ENCODE measurements at places on chromosomes 2 and 18.

DNA sequence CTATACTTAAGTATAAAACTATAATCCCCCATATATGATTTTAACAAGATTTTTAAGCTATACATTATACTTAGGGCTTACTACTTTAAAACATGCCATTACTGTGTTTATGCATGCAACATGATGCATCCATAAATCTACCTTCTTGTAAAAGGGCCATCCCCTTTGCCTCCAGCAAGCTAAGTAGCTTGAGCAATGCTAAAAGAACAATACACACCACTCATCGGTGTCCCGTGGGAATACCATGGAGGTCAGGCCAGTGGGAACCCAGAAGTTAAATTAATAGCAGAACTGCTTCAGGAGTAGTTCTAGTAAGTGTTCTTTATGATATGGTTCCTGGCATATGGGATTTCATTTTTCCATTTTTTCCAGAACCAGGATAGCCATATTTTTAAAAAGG, 37.8 kb downstream of the SH3RF3 start:
- no peak for DNase-seq

DNA sequence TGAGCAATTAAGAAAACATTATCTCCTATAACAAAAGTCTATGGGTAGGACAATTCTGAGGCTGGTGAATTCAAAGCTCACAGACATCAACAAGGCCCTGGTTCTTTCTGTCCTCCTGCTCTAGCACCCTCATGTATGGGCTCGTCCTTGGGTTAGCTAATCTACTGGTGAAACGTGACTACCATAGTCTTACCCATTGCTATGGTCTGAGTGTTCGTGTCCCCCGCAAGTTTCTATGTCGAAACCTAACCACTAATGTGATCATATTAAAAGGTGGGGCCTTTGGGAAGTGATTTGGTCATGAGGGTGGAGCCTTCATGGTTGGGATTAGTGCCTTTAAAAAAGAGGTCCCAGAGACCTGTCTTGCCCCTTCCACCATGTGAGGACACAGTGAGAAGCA, 564.7 kb downstream of the TNS1 start:
- no peak for DNase-seq

- no peak for DNase-seq
Observed at GRCh38 chr2:177516824-177517544, 124.4 kb downstream of the AGPS start.

GRCh38 chr2:61470965-61471904, at the start of gene USP34:
USP34 (minus strand) TSS chr2:61471087; CDS start chr2:61470692, 395 bp downstream.
- peak; percentile 96 for DNase-seq

DNA sequence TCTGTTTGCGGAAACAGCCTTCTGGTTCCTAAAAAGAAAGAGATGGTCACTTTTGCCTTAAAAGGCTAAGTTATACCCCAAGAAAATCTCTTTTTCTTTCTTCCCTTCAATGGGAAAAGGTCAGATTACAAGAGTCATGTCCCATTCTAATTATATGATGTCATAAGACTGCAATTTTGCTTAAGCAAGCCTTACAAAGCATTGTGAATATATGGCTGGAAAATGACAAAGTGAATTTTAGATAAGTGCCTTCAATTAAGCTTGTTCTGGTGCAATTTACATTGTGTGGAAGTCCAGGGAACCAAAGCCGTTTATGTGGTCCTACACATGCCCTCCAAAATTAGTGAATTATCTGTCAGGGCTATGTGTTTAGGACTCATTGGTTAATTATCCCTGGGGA, 7.6 kb upstream of the BMP10 start:
- DNase-seq: no peak

- DNase-seq: no peak
Observed at GRCh38 chr18:3748086-3748485, 298.1 kb downstream of the TGIF1 start.

DNA sequence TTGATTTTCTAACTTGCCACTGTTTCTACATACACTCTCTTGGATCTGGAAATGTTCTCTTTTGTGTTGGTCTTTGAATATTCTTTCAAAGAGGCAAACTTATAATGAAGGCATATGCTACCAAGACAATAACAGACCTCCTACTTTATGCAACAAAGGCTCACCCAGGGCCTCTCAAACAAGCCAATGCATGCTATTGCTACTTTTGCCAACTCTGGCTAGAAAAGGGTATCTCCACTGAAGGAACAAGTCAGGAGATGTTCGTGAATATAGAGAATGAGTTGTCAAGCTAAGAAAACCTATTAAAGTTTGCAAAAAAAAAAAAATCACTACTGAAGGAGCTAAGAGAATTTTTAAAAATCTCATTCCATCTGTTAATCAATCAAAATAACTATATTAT, 15.9 kb upstream of the DSG2 start:
- no peak for DNase-seq

GRCh38 chr18:43681661-43682060, 404.4 kb upstream of the SYT4 start:
- no peak for DNase-seq

- no peak for DNase-seq
Observed at GRCh38 chr2:199279146-199279545, 178.6 kb downstream of the SATB2 start.

GRCh38 chr2:36921984-36922383, 44.4 kb downstream of the STRN start:
- DNase-seq: no peak

DNA sequence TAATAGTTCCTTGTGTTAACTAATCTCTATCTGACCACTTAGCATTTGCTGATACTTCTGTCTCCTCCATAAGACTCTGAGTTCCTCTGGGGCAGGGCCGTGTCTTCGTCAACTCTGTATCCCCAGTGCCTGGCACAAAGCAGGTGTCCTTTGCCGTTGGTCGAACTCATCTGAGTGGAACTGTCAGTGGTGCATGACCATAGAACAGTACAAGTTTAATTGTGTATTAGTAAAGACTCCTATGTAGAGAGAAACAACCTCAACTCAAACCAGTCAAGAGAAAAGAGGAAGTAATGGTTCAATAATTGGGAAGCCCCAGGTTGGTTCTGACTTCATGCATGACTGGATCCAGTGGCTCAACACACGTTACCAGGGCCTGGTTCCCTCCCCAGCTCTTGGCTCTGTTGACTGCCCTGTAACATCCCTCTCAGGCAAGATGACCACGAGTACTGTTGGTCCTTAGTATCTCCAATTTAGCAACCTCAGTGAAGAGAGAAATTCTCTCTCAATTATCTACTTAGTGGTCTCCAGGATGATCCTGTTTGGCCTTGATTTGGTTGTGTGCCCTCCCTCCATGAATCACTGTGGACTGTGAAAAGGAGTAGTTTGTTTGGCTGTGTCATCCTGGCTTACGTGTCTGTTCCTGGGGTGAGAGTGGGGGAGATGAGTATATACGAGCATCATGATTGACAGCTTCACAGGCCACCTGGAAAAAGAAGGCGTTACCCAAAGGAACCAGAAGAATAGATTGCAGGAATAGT, 58.5 kb upstream of the MSH6 start:
- DNase-seq: peak; percentile 74

- no peak for DNase-seq
Observed at GRCh38 chr2:136023416-136023815, 38.0 kb upstream of the DARS1 start.

GRCh38 chr2:176002688-176003210, 682 bp upstream of the LNPK start:
- no peak for DNase-seq

DNA sequence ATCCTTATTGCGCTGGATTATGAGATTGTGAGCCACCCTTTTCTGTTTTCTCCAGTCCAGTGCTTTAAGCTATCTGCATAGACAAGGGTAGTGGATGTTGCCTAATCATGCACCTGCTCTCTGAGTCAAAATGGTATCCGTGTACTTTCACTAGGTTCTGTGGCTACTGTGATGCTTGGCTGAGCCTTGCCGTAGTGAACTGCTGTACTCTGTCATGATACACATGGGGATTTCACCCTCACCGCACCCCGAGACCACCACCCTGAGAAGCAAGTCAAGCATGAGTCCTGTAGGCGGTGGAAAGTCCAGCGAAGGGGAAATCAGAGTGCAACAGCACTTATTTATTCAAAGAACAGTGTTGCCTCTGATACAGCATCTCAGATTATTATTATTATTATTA, 55.0 kb downstream of the ARHGAP25 start:
- DNase-seq: peak; percentile 84

- DNase-seq: peak; percentile 1
Observed at GRCh38 chr18:61635901-61636528, 256.8 kb downstream of the RNF152 start.

DNA sequence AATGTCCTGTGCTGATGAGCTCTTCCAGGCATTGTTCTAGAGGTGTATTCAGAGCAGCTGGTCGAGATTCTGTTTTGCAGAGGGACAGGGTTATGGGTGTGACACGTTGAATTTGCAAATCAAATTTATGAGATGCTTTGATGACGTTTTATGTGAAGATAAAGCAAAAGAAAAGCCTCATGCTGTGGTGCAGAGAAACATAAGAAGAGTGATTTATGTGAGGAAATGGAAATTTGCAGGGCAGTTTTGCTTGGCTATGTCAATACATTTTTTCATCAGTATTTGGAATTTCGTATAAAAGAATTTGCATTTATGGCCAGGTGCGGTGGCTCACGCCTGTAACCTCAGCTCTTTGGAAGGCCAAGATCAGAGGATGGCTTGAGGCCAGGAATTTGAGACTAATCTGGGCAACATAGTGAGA, 36.4 kb downstream of the TSN start:
- no peak for DNase-seq

DNA sequence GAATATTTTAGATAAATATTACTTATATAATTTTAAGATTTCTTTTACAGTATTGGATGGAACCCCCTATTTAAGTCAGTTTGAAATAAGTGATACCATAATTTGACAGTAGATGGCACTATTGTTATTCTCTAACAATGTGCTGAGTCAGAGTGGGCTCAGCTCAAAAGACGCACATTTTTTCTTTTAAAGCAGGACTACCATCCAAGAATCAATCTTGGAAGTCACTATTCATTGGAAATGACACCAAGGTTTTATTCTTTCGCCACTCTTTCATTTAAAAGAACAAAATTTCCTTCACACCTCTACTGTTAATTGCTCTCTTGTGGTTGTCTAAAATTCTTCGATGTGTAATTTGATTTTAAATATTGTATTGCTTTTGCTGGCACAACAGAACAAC, 32.6 kb upstream of the SPAG16 start:
- DNase-seq: no peak

- DNase-seq: no peak
Observed at GRCh38 chr2:164186591-164186990, 434.7 kb downstream of the GRB14 start.

DNA sequence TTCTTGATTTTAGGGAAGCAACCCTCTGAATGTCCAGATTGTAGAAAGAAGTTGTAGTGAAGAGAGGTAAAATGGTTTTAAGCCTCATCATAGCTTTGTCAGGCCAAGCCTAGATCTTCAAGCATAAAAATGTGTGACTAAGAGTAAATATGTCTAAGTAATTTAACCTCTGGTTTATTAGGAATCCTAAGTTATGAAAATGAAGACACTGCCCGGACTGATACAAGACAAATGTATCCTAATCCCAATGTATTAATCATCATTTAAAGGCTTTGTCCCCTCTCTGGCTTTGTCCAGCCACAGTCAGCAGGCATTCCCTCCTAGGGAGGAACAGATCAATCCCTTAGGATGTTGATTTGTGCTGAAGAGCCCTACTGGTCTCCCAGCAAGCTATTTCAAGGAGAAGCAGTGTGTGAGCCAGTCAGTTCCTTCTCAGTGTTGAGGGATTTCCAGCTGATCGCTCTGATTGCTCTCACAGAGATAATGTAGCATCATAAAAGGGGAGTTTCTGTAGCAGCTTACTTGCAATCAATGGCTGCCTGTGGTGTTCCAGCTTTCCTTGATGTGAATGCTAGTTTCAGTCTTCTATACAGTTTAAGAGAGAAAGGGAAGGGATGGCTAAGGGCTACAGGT, 796.1 kb downstream of the EPHA4 start:
- no peak for DNase-seq

DNA sequence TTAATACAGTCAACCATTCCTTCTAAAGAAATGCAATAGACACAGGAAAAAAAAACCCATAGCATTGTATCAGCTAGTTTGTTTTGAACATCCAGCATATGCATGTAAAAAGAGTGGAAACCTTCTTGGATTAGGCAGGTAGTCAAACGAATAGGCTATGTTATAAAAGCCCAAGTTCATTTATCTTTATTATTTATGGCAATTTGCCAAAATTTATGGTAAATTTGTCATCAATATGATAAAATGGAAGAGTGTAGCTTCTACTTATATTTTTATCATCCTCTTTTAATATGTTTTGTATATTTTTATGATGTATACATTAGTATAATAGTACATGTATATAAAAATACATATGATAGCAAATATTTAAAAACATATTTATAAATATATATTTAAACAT, 23.9 kb downstream of the DSC1 start:
- no peak for DNase-seq

- no peak for DNase-seq
Observed at GRCh38 chr2:187865025-187865424, 310.8 kb upstream of the TFPI start.

- DNase-seq: no peak
Observed at GRCh38 chr2:111028720-111029119, 92.0 kb upstream of the BCL2L11 start.

- DNase-seq: no peak
Observed at GRCh38 chr2:228503731-228504130, 322.2 kb upstream of the SPHKAP start.

GRCh38 chr2:19038071-19039015, 320.1 kb downstream of the OSR1 start:
- no peak for DNase-seq

DNA sequence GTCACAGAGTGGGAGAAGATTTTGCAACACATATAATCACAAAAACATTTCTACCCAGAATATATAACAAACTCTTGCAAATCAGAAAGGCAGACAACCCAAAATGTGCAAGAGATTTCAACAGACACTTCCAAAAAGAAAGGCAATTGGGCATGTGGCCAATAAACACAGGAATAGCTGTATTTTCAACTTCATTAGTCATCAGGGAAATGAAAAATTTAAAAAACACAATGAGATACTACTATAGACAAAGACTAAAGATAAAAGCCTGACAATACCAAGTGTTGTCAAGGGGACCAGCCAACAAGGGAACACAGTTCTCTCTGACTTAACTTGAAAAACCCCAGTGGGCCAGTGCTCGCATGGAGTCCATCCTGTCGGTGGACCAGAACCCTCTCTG, 40.5 kb downstream of the MTHFD2 start:
- no peak for DNase-seq

GRCh38 chr2:55153584-55154299, 78.4 kb downstream of the CLHC1 start:
- DNase-seq: no peak

GRCh38 chr18:23900994-23901393, 113.6 kb upstream of the TTC39C start:
- no peak for DNase-seq

DNA sequence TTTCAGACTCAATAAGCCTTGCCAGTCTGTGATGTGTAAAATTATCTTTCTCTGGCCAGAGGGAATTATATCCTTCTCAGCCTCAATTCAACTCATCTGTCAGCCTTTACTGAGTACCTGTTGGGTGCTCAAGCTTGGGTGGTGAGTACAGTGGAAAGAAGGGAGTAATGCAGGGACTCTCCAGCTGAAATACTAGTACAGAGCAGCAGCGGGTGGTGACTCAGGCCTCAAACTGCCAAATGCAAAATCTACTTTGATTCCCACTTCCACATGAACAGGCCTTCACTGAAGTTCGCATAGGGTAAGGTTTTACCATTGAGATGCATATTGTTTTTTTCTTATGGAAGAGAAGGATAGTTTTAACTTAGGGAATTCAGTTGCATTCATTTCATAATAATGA, 326.8 kb downstream of the LRRTM1 start:
- no peak for DNase-seq

- no peak for DNase-seq
Observed at GRCh38 chr2:177398290-177398683, 5.7 kb downstream of the AGPS start.

- DNase-seq: no peak
Observed at GRCh38 chr2:31386648-31387047, 27.9 kb downstream of the XDH start.

All from CD4-positive, alpha-beta T cell treated with Interferon gamma for 1 hour (primary cell).